ENCODE measurements at places on chromosomes 6 and 20.

DNA sequence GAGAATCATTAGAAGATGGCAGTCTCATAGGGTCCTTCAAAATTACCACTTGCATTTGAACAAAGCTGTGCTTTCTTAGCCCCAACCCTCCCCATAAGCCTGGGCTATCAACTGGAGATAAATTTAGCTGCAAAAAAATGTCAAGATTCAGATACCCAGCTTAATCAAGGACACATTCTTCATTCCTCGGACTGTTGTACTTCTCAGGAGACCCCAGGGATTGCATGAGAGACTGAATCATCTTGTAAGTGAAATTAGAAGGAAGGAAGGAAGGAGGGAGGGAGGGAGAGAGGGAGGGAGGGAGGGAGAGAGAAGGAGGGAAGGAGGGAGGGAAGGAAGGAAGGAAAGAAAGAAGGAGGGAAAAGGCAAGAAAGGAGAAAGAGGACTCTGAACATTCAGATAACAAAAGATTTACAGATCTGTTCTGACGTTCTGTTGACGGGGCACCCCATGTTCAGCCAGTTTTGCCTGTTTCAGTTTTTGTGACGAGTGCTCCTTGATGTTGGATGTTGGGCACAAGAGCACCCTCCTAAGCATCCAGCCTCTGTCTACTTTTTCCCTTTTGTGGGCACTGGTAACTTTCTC lies 498.7 kb downstream of the PREX1 start:
- no peak for DNase-seq

DNA sequence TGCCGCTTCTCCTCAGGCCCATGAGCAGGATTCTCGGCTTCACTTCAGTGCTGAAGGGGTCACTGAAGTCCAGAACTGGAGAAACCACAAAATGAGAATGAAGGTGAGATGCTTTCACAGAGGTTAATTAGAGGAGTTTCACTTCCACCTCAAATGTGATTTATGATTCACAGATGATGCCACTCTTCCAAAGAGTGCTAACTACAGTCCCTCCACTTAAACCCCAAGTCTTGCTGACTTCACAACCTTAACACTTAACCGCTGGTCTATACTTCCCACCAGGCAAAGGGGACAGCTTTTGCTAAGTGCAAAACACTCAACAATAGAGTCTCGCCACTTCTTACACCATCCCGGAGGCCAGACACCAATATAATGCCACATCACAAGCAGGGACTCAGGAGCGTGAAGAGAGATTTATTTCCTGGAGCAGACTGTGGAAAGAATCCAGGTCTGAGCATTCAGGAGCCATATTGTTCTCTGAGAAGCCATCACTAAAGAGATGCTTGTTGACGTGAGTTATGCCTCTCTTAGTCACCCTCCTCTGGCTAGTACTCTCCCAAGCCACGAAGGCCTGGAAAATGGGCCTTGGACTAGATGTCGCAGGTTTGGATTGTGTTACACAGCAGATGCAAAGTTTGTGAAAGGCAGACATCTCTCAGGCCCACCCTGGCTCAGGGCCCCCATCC lies 24.4 kb downstream of the RRAGD start:
- DNase-seq, result no peak

DNA sequence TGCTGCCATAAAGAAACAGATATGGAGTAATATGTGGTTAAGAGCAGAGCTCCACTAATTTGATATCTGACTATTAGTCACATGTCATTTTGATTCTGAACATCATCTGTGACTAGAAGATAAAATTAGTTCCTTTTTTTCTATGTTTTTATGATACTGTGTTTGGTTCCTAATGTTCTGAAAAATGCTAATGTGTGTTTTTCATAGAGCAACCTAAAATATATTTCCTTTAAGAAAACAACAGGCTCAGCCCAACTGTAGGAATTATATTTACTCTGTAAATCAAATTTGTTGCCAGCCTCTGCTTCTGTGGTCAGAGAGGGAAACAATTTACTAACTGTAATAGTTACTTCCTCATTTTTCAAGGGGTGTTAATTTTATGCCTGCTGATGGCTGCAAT lies 33.3 kb upstream of the TXLNB start:
- DNase-seq, result peak; percentile 81

- no peak for DNase-seq
Measured at GRCh38 chr6:53241938-53242337, 93.3 kb upstream of the GCM1 start.

- no peak for DNase-seq
Measured at GRCh38 chr6:25166955-25167748, 112.0 kb upstream of the CARMIL1 start.

- DNase-seq, result no peak
Measured at GRCh38 chr6:75196081-75196687, 9.7 kb downstream of the COL12A1 start.

- DNase-seq, result no peak
Measured at GRCh38 chr6:46949632-46950280, 28.0 kb upstream of the ADGRF5 start.

GRCh38 chr6:111477481-111477938 lies 5.5 kb downstream of the REV3L start:
- DNase-seq, result no peak

GRCh38 chr20:10777710-10778109 lies 103.9 kb upstream of the JAG1 start:
- DNase-seq, result no peak

- no peak for DNase-seq
Measured at GRCh38 chr6:36248980-36249379, 20.9 kb upstream of the PNPLA1 start.

DNA sequence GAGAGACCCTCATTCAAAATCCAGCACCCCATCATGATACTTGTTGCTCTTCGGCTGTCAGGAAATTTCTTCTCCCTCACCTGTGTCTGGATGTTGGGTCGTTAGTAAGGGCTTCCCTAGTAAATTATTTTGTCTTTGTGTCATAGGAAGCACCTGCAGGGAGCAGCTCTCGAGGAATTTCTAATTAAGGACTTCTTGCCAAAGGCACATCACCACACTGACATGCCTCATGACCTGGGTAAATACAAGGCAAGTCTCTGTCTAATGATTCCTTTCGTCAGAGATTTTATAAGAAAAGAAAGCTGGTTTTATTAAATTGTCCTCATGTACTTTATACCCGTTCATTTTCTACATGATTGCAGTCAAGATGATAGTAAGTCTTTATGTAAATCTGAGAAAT lies at the start of gene NOX3:
Gene NOX3 (minus strand): TSS at position 74 of the 400 bp plus-strand sequence. CDS start 39 bp downstream, at position 35.
- no peak for DNase-seq

- no peak for DNase-seq
Measured at GRCh38 chr6:4961322-4962168, 42.3 kb downstream of the RPP40 start.

GRCh38 chr6:33081098-33081824 lies 5.5 kb downstream of the HLA-DPB1 start:
- no peak for DNase-seq

- DNase-seq, result no peak
Measured at GRCh38 chr6:159233365-159234101, 64.3 kb downstream of the FNDC1 start.

- no peak for DNase-seq
Measured at GRCh38 chr20:53495398-53496092, 98.1 kb downstream of the ZNF217 start.

GRCh38 chr20:14673164-14673563 lies 335.8 kb upstream of the FLRT3 start:
- DNase-seq, result no peak
